Liver (tissue), 10 donors: ENCODE measurements at places on chromosomes 6 and 20. TPM values are rescaled to one million over a fixed set of nuclear protein-coding genes. Genes with fewer than 3 reads are reported as not detected.

OPRL1 gene
- 0.28 TPM for polyA plus RNA-seq

TFAP2D gene
- polyA plus RNA-seq: not detected

ADGRF4 gene
- not detected for polyA plus RNA-seq

GCLC gene
- 28.6 TPM for polyA plus RNA-seq

RAET1L gene
- polyA plus RNA-seq: not detected

TREML4 gene
- polyA plus RNA-seq: not detected

LPIN3 gene
- 7.0 TPM for polyA plus RNA-seq

DLK2 gene
- 0.08 TPM for polyA plus RNA-seq

TRAPPC3L gene
- polyA plus RNA-seq: 0.14 TPM
